Heart left ventricle (tissue), 16 donors: ENCODE measurements at places on chromosomes 12 and 14. TPM values are rescaled to one million over a fixed set of nuclear protein-coding genes. Genes with fewer than 3 reads are reported as not detected.

- no peak for DNase-seq
Measured at GRCh38 chr12:105036937-105037649, 47.2 kb downstream of the ALDH1L2 start.

Gene MNAT1
- 24.3 TPM for polyA plus RNA-seq

DNA sequence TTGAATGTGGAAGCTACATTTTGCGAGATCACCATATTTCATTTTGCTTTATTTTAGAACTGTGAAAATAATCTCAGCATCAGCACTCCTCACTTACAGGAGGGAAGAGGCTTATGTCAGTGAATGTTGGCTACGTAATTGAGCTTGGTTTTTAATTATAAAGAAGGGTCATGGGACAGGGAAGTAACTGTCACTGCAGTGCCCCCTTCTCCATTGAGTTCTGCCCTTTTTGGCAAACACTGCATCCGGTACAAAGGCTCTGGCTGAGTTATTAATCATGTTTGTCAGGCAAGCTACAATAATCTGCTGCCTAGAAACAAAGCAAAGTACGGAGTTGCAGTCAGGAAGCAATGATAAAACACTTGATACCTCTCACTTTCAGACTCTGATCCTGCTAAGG is 546.7 kb downstream of the SNAPC1 start:
- DNase-seq = no peak

Gene ZNF84
- 6.7 TPM for polyA plus RNA-seq

GRCh38 chr12:5581019-5581418 is 149.1 kb downstream of the NTF3 start:
- peak; percentile 43 for DNase-seq

Gene BCL7A
- 14.4 TPM for polyA plus RNA-seq

DNA sequence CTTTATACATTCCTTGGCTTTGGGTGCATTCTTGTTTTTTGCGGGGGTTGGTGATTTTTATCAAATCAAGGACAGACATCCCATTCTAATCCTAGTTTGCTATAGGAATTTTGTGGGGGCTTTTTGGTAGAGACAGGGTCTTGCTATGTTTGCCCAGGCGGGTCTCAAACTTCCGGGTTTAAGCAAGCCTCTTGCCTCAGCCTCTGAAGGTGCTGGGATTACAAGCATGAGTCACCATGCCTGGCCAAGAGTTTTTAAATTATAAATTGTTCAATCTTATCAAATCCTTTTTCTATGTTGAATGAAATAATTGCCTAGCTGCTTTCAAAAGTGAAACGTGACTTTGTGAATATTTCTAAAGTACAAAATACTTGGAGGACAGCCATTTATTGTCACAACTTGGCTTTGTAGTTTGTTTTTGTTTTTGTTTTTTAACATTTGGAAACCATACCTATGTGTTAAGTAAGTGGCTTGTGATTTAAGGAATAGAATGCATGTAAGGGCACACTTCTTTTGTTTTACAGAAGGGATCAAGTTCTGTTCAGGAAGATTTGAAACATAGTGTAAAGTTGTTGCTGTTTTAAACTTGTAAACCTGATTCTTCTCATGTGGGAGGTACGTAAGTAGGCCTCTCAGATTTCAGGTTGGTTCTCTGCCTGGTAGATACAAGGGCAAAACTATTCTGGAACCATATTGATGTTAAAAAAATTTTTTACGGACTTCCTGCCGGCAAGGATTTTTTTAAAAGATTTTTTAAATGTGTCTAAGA is 13.4 kb downstream of the MARK3 start:
- no peak for DNase-seq

DNA sequence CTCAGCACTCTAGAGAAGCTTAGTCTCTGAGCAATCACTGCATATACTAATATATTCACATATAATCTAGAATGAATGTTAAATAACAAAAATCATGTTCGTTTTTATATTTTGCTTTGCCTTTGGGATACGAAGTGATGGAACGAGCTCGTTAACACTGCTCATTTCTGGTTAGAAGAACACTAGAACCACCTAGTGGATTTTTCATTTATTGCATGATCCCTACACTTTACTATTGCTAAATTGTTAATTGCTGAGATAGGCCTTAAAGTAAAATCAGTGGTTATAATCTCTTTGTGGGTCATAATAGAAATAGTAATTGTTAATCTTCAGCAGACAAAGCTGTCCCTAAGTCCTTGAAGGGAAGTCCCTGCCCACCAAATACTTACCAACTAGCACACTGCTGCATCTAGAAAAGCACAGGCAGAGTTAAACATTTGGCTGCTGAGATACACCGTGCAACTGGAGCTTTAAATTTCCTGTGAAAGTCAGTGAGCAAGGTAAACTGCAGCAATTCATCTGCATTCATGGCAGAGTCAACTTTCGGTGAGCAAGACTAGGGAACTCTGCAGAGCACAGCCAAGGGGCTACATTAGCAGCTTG is 353.7 kb downstream of the APAF1 start:
- DNase-seq = no peak

- DNase-seq = no peak
Measured at GRCh38 chr12:27810756-27811155, 30.7 kb upstream of the MANSC4 start.

Gene CLEC14A
- polyA plus RNA-seq = 20.6 TPM

Gene NTF3
- 0.35 TPM for polyA plus RNA-seq

DNA sequence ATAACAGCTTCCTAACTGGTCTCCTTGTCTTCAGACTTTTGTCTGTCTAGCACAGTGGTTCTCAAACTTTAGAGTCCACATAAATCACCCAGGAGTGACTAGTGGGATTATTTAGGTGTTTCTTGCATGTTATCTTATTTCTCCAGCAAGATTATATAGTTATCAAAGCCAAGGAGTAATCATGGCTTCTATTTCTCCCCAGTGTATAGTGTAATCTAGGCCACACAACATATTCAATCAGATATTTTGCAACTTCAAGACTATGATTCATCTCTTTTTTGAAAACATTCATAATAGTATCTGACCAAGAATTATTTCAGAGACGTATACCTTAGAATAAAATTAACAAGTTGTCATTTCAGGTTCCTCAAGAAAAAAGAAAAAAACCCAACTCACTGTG is 131.9 kb downstream of the CEP83 start:
- DNase-seq = no peak

DNA sequence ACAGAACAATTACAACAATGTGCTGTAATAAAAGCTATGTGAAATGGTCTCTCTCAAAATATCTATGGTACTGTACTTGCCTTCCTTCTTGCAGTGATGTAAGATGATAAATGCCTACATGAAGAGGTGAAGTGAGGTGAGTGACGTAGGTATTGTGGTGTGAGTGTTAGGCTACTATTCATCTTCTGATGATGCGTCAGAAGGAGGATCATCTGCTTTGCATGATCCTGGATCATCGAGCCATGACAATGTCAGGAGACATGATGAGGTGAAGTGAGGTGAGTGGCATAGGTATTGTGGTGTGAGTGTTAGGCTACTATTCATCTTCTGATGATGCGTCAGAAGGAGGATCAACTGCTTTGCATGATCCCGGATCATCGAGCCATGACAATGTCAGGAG is 105.8 kb downstream of the KCNC2 start:
- DNase-seq = no peak

DNA sequence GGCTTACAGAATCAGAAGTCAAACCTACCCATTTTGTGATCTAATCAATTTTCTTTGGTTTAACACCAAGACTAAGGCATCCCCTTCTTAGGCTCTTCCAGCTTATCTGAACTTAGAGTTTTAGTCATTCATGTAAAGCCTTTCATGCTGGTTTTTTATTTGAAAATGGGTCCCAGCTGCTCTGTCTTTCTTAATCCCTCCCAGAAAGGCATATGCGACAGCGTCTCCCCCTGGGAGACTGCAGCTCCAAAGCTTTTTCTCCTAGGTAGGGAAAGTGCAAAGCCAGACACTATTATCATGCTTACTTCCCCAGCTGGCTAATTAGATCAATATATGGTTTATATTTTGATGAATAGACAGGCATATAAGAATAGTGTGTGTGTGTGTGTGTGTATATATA is 96.6 kb upstream of the E2F7 start:
- no peak for DNase-seq

- DNase-seq = no peak
Measured at GRCh38 chr12:106178562-106178961, 39.8 kb upstream of the NUAK1 start.

Gene HOXC10
- polyA plus RNA-seq = not detected

DNA sequence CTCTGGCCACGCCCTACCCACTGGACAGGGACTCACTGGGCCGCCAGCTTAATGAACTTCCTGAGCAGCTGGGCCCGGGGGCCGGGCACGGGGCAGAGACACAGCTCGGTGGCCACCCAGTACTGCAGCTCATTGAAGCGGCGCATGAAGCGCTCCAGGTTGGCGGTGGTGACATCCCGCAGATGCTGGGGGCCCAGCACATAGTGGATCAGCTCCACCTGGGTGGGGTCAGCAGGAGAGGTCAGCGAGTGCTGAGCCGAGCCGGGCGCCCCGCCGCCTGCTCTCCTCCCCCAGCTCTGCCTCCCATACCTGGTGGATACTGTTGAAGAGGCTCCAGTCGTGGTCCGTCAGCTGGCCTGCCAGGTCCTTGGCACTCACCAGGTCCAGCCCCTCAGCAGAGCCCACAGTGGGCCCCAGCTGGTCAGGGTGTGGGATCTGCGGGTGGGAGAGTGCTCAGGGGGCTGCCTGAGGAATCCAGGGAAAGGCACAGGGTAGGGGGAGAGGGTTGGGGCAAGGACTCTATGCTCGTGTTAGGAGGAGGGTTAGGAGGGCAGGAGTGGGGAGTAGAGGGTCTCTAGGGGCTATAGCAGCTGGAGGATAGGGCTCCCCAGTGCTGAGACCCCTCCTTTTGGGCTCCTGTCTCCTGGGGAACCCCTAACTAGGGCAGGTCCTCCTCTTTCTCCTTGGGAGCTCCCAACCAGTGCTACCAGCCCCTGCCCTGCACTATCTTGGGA is 15.5 kb upstream of the ENDOU start:
- no peak for DNase-seq

DNA sequence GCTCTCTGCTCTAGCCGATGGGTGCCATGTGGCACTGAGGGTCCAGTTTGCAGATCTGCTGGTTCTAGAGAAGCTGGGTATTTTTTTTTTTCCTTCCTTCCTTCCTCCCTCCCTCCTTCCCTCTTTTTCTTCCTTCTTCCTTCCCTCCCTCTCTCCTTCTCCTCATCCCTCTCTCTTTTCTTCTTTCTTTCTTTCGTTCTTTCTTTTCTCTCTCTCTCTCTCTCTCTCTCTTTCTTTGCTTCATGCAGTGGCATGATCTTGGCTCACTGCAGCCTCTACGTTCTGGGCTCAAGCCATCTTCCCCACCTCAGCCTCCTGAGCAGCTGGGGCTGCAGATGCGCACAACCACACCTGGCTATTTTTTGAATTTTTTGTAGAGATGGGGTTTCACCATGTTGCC is 2.7 kb upstream of the BCL7A start:
- no peak for DNase-seq

GRCh38 chr14:96519970-96520369 is 17.8 kb downstream of the PAPOLA start:
- DNase-seq = no peak

Gene RD3L
- 41.5 TPM for polyA plus RNA-seq

DNA sequence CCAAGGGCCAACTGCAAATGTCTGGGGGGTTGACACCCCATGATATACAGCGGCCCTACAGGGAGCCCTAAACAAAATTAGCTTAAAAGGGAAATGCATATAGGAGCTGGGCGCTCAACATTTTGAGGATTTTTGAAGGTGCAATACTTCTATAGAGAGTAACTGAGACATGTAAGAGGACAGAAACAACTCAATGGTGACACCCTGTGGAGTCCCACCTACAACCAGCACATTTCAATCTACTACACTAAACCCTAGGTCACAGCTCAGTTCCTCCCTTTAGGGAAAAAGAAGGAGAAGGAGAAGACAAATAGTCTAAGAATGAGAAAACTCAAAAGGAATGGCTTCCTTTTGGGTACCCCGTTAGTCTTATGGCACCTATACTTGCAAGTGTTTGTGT is 1010.5 kb upstream of the NOVA1 start:
- no peak for DNase-seq

GRCh38 chr12:110254971-110255540 is 26.0 kb upstream of the ATP2A2 start:
- no peak for DNase-seq

DNA sequence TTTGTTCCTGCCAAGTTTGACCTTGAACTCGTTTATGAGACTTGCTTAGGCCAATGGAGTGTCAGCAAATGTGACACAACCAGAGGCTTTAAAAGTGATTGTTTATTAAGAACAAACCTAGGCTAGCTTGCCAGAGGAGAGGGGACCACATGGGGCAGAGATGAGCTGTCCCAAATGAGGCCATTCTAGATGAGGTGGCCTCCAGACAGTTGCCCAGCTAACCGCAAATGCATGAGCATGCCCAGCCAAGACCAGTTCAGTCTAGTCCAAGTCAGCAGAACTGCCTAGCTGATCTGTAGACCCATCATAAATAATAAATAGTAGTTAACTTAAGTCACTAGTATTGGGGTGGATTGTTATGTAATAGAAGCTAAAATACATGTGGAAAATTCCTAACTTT is 172.8 kb upstream of the DYRK2 start:
- DNase-seq = no peak

Gene APOLD1
- 24.6 TPM for polyA plus RNA-seq

Gene PTGER2
- 0.27 TPM for polyA plus RNA-seq

- DNase-seq = peak; percentile 46
Measured at GRCh38 chr14:21300892-21301291, 21.0 kb downstream of the RPGRIP1 start.

- DNase-seq = no peak
Measured at GRCh38 chr12:50390316-50390741, 6.1 kb downstream of the FAM186A start.

- no peak for DNase-seq
Measured at GRCh38 chr12:6612652-6613014, 5.5 kb upstream of the CHD4 start.

GRCh38 chr14:54834727-54835126 is 67.9 kb downstream of the GCH1 start:
- DNase-seq = no peak

- DNase-seq = no peak
Measured at GRCh38 chr14:51869411-51870100, 9.1 kb downstream of the GNG2 start.

Gene IFT81
- 6.7 TPM for polyA plus RNA-seq

Gene CLEC2B
- polyA plus RNA-seq = 3.7 TPM

DNA sequence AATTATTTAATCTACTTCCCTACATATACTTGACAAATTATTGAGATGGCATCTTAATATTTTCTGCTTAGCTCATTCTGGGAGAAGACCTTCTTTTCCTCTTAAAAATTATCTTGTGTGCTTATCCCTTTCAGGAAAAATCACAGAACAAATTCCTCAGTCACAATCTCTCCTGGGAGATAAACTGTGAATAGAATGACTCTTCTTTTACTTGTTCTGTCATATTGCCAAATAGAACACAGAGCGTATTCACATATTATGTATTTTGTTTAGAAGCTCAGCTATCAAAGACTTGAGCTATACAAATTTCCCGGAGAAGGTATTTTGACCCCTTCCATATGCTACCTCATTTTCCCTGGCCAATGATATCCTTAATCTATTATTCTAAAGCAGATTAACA is 146.7 kb downstream of the TMEM117 start:
- DNase-seq = no peak
